ENCODE measurements at places on chromosomes 7 and 10. TPM values are rescaled to one million over a fixed set of nuclear protein-coding genes. Genes with fewer than 3 reads are reported as not detected.

GRCh38 chr7:157378390-157378789, 41.6 kb downstream of the DNAJB6 start:
- DNase-seq: no peak

GRCh38 chr7:93036807-93037206, 81.0 kb downstream of the SAMD9 start:
- DNase-seq: peak; percentile 65

PTF1A gene
- total RNA-seq: not detected

TAS2R3 gene
- total RNA-seq: 1.0 TPM

COL28A1 gene
- not detected for total RNA-seq

GRCh38 chr10:100470367-100470766, 7.6 kb downstream of the WNT8B start:
- no peak for DNase-seq

GRCh38 chr7:34165466-34165865, 260.1 kb downstream of the BMPER start:
- no peak for DNase-seq

FKBP6 gene
- not detected for total RNA-seq

- DNase-seq: no peak
Measured at GRCh38 chr7:22571766-22572165, 71.8 kb upstream of the STEAP1B start.

DNA sequence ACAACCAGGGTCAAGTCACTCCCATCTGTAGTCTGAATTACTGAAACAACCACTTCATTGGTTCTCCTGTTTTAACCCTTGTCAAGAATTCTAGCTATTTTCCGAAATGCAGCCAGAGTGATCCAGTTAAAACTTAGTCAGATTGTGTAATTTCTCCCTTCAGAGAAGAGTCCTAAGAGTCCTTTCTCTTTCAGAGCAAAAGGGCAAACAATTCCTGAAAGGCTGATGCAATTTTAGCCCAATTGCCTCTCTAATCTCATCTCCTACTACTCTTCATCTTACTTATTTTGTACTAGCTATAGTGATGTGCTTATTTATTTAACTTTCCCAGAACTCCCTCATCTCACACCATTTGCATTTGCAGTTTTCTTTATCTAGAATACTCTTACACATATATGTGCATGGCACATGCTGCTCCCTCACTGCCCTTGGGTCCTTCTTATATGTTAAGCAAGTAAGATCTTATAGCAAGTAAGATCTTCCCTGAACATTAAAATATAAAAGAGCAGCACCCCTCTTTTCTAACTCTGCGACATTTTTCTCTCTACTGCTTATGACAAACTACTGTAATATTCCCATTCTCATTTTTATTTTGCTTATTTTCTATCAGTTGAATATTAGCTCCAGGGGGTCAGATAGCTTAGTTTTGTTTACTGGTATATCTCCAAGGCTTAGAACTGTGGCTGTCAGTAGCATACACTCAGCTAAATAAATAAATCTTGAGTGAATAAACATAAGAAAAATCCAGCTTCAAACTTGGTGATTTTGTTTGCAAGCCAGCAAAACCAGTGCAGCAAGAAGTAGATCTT, 44.6 kb downstream of the HGF start:
- DNase-seq: no peak

GRCh38 chr7:112262855-112263487, 56.5 kb downstream of the ZNF277 start:
- no peak for DNase-seq

DNA sequence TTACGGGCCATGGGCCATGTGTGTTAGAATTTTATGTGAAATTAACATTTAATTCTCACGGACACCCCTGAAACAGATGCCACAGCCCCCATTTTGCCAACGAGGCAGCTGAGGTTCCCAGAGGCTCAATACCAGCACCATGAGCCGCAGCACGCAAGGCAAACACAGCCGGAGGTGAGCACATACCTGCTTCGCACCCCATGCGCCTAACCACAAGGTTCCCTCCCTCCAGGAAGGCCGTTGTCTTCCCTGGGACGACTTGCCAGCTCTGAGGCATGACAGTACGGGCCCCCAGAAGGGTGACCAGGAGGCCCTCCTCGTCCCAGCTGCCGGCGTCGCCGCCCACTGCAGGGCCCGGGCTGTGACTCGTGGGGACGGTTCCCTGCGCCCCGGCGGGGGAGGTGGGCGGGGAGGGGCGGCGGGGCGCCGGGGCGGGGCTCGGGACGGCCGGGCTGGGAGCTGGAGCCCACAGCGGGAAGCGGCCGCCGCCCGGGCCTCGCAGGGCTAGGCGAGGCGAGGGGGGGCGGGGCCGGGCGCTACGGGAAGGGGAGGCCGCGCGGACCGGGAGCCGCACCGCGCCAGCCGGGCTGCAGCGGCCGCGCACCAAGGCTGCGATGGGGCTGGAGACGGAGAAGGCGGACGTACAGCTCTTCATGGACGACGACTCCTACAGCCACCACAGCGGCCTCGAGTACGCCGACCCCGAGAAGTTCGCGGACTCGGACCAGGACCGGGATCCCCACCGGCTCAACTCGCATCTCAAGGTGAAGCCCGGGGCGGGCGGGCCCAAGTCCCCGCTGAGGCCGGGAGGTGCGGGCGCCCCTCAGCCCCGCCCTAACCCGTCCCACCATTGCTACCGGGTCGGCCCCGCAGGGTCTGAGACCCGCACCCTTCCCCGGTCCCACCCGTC, at the start of gene CAV2:
Gene CAV2 (plus strand): TSS at position 571 of the 910 bp plus-strand sequence. CDS start 44 bp downstream, at position 615.
- peak; percentile 30 for DNase-seq

DNA sequence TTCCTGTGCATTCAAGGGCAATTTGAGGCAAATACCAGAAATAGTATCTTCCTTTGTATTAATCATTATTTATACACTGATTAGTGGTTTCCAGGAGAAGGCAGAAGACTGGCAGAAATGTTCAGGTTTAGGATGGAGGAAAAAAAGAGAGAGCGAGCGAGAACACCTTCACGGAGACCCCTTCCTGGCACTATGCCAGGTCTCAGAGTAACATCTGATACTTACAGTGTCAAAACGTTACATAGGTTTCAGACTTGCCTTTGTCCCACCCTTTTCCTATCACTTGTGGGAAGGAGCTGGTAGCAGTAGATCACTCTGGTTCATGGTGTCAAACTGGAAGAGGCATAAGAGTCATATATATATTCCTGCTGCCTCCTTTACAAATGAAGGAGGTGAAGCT, 652 bp downstream of the OR2A12 start:
- DNase-seq: no peak

DNA sequence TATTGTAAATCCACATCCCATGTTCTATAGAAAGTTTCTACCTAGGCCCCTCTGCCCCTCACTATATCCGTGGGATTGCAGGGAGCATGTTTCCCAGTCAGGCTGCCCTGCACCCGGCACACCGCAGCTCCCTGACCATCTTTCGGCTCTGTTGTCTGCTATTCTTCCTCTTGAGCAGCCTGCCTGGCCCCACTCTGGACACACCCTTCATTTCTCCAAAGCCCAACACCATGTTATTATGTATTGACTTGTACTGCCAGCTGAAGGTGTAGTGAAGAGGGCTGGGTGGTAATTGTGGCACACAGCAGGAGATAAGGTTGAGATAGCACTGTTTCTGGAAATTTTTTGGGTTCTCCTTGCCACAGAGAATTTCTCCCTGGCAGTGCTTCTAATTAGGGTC, 9.8 kb downstream of the LRMDA start:
- DNase-seq: no peak

GRCh38 chr7:131935180-131935579, 378.8 kb upstream of the PODXL start:
- no peak for DNase-seq

DNA sequence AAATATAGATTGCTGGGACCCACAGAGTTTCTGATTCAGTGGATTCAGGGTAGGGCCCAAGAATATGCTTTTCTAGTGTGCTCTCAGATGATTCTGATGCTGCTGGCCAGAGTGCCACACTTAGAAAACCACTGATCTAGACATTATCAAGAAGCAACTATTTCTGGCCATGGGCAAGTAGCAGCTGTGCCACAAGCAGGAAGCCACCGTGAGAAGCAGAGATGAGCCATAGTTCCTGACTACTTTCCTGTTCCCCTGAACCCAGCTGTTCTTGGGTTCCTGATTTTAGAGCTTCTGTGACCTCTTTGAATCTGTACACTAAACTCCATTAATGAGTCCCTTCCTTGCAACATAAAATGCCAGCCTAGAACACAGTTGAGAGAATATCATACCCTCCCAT, 38.1 kb upstream of the PIK3AP1 start:
- no peak for DNase-seq

HMX2 gene
- total RNA-seq: 0.43 TPM

VSTM4 gene
- 0.09 TPM for total RNA-seq

GRCh38 chr10:132953428-132953827, 11.1 kb upstream of the CFAP46 start:
- no peak for DNase-seq

- DNase-seq: no peak
Measured at GRCh38 chr7:102253066-102253972, 33.3 kb upstream of the SH2B2 start.

DNA sequence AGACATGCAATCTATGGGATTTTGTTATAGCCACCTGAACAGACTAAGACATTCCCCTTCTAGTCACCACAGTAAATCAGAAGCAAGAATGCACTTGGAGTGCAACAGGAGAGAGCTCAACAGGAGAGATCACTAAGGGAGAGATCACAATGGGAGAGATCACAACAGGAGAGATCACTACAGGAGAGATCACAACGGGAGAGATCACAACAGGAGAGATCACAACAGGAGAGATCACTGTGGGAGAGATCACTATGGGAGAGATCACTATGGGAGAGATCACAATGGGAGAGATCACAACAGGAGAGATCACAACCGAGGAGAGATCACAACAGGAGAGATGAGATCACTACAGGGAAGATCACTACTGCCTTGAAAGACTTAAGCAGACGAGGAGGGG, 238.5 kb upstream of the PITRM1 start:
- no peak for DNase-seq

- no peak for DNase-seq
Measured at GRCh38 chr10:58667658-58668310, 155.1 kb downstream of the BICC1 start.

GRCh38 chr7:151433721-151434400, 6.1 kb downstream of the CRYGN start:
- DNase-seq: no peak

GRCh38 chr7:37546677-37547076, 98.0 kb upstream of the ELMO1 start:
- DNase-seq: no peak

GRCh38 chr7:94190599-94191061, 186.5 kb upstream of the BET1 start:
- DNase-seq: no peak

- DNase-seq: no peak
Measured at GRCh38 chr7:42453931-42454361, 216.9 kb upstream of the GLI3 start.

GRCh38 chr10:32629910-32630309, 184.0 kb downstream of the CCDC7 start:
- DNase-seq: no peak

FAM237B gene
- not detected for total RNA-seq

- DNase-seq: no peak
Measured at GRCh38 chr7:45189151-45189970, 31.8 kb downstream of the RAMP3 start.

DNA sequence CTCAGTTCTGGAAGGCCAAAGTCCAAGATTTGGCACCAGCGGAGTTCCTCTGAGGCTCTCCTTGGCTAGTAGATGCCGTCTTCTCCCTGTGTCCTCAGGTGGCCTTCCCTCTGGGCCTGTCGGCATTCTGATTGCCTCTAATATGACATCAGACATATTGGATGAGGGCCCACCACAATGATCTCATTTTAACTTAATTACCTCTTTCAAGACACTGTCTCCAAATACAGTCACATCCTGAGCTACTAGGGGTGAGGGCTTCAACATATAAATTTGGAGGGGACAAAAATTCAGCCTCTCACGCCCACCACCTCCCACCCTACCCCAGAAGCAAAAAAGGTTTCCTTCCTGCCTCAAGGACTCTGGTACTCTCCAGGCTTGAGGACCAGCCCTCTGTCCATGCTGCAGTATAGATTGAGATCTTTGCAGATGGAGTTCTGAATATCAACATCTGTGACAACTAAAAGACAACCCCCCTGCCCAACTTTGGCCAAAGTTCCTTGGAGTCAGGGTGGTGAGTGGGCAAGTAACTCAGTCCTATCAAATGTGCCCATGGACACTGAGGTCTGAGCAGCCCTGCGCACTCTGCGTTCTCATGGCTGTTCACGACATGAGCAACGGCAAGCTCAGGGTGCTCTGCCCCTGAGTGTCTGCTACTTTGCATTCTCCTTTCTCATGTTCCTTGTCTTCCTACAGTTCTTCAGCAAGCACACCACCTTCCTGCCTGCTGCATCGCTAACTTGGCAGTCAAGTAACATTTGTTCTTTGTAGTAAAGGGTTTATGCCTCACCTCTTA, 11.5 kb downstream of the TMEM176B start:
- no peak for DNase-seq

- no peak for DNase-seq
Measured at GRCh38 chr10:34908481-34908880, 93.4 kb upstream of the PARD3 start.

CFAP70 gene
- total RNA-seq: 0.59 TPM

- DNase-seq: no peak
Measured at GRCh38 chr7:107609811-107610261, 29.8 kb downstream of the BCAP29 start.

DNA sequence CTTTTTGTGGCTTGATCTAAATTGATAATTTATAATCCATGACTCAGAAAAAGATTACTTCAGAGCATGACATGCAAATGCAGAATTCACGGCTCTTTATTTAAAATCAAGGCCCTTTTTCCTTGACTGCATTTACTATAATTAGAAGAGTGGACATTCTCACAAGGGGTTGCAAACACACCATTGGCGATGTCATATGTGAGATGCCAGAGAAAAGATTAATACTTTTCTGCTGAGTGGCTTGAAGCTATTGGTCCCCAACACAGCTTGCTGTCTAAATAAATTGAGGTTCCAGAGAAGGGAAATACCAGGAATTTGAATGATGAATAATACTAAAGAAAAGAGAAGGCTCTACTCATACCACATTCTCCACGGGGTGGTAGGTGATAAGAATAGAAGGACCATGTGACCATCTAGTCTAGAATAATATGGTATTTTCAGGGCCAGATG, 78.7 kb upstream of the ARID5B start:
- no peak for DNase-seq
